T follicular helper cell (primary cell): ENCODE measurements at places on chromosomes 11 and 22.

DNA sequence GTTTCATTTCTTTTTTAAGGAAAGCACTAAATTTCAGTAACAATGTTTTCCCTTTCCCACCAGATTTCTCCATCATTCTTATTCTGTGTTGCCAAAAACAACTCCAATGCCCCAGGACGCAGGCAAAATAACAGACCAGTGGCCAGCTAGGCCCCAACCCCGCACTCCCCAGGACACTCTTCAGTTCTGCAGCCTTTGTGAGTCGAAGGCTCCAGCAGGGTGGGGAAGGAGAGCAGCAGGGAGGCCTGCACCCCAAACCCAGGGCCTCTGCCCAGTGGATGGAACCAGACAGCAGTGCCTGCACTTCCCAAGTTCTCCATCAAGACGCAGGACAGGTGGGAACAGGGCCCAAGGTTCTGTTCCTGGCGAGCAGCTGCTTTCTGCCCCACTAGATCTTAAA lies 34.4 kb downstream of the PPP2R1B start:
- DNase-seq = no peak

GRCh38 chr22:49078076-49078710 lies 749.5 kb downstream of the BRD1 start:
- no peak for DNase-seq

DNA sequence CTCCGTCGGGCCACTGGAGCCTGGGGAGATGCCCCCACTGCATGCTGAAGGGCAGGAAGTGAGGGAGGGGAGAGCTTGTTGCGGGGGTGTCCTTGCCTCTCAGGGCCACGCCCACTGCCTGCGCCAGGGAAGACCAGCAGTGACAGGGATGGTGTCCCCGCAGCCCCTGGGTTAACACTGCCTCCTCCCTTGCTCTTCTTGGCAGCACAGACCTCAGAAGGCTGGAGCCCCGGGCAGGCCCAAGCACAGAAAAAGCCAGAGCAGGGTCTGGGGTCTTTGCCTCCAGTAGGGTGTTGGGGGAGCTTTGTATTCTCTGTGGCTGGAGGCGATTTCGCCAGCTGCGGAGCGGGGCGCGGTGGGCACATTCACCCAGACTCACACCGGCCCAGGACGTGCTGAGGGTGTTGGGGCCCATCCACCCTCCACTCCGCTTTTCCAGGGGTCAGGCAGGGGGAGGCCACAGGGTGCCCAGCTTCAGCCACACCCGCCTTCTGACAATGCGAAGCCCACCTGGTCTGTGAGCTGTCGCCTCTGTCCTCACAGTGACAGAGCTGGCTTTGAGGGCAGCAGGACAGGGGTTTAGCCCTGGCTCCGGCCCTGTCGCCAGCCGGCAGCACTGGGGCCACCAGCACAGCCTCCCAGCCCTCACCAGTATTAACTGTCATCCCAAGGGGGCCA lies 83.7 kb downstream of the CDKN1C start:
- DNase-seq = no peak

DNA sequence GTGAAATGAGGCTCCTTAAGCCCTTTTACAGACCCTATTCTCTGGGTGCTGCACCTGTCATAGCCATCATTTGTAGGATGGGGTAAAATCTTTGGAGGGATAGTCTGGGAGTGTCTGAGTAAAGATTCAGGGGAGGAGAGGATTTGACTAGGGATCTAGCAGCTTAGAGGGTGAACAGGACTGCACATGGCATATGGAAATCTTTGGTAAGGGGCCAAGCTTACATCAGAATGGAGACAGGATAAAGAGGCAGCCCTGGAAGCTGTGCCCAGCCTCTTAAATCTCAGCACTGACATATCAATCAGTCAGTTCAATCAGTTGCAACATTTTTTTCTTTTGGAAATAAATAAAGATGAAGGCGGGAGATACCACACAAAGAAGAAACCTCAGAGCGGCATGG lies 301.8 kb upstream of the CADM1 start:
- DNase-seq = no peak
